Non-pigmented ciliary epithelial cell (primary cell): ENCODE measurements at places on chromosomes 2 and 18.

DNA sequence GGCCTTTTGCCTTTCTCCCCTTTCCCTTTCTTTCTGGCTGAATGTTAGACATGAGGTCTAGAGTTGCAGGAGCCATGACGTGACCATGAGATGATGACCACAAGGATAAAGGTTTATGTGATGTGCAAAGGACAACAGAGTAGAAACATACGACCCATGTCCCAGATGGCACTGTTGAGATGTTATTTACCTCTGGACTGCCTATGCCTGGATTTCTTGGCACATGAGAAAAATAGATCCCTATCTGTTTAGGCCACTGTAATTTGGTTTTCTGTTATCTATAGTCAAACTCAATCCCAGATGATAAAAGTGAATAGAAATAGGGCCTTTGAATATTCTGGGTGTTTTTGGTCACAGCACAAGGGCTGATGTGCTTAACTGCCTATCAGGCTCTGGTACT, 58.8 kb downstream of the GDF7 start:
- no peak for DNase-seq

DNA sequence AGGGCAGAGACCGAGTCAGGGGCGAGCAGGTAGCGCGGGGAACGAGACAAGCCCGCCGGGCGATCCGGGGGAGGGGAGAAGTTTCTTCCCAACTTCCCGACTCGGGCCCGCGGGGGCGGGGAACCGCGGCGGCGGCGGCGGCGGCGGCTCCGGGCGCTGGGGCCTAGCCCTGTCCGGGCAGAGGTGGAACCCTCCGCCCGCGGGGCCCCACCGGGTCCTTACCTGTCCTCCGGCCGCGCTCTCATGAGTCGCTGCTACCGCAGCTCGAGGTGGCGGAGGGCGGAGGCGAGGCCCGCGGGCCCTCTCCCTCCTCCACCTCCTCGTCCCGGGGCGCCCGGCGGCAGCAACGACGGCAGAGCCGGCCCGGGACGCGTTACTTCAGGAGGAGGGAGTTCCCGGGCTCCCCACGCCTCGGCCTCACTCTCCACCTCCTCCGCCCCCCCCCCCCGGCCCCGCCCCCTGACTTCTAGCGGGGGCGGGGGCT, at the start of gene YES1:
Gene YES1 (minus strand): TSS at position 351 of the 484 bp plus-strand sequence. CDS start 55,415 bp downstream, outside the sequence.
- DNase-seq, result no peak

DNA sequence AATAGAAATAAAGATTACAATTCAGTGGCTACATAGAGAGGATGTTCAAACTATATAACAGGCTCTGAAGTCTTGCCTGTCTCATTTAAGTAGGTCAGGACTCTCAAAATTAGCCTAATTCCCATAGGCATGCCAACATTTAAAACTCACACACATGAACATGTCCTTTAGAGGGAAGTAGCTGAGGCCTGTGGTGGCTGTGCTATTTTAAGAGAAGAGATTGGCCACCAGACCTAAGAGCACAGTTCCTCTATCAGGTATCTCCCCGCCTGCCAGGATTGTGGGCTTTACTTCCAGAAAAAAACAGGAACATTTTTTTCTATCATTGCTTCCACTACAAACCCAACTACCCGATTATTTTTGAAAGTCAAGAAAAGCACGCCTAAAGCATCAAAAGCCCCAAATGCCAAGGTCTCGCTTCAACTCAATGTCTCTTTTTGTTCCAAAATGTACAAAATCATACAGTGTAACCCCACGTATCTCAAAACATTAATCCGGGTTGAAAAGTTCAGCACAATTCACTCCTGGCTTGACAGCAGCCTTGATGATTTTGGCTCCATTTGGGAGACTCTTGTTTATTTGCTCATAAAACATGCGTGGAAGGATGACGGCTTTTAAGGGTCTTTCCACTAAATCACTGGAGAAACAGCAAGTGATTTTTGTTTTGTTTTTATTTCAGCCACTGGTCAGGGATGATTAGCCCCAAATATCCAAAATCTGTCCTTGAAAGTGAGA, 15.3 kb downstream of the FHL2 start:
- DNase-seq, result no peak

DNA sequence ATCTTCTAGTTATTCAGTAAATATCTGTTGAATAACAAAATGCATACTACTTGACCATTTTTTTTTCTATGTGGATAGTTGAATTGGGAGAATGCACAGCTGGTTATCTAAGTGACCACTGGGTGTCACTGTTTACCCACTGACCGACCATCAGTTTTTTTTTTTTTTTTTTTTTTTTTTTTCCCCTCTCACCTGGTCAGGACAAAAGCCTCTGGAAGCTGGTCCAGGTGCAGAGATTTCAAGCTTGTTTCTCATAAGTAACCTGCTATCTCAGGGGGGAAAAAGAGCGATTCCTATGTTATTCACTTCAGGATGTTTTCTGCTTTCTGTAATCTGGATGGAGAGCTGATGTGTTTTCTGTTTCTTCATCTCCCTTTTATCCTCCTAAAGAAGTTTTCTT, 256.0 kb downstream of the DCDC2C start:
- no peak for DNase-seq
